Gastrocnemius medialis (tissue), 4 donors: ENCODE measurements at places on chromosomes 2 and 18.

DNA sequence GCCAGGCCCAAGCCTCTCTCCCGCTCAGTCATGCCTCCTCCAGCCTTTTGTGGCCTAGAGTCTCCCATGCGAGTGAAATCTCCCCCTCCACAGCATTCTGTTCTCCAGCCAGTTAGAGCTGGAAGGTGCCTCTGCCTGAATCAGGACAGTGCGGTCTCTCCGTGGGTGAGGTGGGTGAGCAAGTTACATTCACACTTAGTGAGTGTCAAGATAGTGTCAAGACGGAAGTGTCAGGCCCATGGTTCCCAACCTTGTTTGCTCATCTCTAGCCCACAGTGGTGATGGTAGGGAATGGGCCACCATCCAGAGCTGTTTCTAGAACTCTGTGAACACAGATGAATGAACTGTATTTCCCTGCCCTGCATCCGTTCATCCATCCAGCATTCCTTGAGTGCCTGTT is 59.5 kb downstream of the LPIN1 start:
- no peak for DNase-seq

GRCh38 chr2:120749506-120750431 is 14.1 kb downstream of the GLI2 start:
- DNase-seq, result no peak

DNA sequence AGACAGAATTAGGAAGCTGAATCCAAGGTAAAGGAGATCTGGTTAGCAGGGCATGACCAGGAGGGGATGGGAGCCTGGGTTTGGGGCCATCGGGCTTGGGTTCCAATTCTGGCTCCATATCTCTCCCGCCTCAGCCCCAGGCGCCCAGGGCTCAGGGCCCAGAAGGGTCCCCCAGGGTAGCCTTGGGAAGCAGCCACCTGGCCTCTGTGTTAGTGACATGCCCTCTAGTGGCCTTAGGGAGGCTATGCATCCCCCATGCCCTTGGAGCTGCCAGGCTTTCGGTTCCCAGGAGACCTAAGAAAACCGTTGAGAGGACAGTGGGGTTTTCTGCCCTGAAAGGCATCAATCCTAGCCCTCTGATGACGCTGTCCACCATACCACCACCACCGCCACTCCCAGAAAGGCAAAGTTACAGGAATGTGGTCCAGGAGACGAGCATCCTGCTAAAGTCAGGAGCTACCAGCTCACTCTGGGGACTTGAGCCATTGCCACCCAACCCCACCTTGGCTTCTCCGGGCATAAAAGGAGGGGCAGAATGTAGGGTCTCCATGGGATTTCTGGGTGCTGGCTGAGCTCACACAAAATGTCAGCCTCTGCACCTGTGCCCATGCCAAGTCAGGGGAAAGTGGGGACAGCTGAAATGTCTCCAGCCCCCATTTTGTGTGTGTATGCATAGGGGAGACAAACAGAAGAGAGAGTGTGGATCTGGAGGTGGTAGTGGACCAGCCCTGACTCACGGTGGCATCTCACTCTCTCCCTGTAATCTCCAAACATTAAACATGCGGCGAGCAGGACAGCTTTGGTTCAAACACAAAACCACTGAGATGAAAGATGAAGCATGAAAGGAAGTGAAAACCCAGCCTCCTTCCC is 56.5 kb downstream of the EMX1 start:
- no peak for DNase-seq

DNA sequence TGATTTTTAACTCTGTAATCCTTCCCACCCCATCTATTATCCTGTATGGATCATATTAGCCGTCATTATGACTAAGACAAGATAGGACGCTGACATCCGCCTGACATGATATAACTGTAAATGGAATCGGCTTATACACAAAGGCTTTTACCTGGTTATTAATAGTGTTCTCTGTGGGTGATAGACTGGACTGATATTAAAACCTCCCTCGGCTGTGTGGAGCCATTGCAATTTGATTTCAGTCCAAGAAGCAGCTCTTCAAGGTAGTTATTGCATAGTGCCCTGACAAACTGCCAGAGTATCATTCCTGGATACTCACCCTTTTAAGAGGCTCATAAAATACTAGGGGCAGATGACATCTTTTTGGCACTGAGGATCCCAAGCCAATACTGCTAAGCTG is 226.1 kb upstream of the HNRNPA3 start:
- DNase-seq, result no peak

- DNase-seq, result no peak
These were observed 4.5 kb downstream of the GBX2 start for GRCh38 chr2:236163471-236164200.

- DNase-seq, result no peak
These were observed 81.5 kb downstream of the PTPN2 start for GRCh38 chr18:12802538-12802937.

DNA sequence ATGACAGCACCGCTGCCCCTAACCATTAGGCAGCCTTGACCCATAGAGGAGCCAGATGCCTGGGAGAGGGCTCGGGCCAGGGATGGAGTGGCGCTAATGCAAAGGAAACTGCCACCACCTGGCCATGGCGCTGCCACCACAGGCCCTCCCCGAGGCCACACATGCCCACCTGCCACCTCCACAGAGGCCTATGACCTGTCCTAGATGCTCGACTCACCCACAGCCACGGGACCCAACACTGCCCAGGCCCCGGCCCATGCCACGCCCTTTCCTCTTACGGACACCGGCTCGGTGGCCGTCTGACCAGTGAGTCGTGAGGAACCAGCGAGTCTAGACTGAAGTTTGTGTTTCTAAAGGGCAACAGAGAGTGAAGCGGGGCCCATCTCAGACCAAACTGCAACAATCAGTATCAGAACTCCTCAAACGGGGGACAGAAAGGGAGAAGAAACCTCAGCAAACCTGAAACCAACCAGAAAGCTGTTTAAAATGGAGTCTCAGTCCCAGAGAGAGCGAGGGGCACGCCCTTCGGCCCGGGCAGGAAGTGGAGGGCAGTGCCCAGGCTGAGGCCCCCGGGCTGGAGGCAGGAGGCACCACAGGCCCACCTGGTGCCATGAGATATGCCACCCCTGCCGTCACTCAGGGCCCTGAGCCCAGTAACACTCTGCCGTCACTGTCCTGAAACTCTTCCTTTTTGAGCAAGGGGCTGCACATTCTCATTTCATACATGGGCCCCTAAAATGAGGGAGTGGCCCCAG is 711 bp downstream of the GPR17 start:
- DNase-seq, result no peak

DNA sequence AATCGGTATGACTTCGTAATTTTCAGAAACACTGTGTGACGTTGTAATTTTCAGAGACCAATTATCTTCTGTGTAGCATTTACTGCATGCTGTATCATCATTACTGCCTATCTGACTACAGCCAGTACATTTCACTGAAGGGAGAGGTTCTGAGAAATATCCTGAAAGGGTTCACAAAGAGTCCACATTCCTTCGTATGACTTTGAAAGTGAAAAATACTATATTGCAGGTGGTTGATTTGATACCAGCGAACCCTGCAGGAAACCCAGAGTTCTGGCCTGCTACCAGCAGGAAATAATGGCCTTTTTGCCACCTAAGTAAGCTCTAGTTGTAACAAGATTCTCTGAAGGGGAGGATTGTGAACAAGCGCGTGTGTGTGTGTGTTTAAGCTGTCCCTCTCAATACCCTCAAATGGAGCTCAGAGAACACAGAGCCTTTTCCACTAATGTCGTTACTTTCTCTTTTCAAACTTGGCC is 155.5 kb downstream of the ARHGAP28 start:
- DNase-seq, result no peak

DNA sequence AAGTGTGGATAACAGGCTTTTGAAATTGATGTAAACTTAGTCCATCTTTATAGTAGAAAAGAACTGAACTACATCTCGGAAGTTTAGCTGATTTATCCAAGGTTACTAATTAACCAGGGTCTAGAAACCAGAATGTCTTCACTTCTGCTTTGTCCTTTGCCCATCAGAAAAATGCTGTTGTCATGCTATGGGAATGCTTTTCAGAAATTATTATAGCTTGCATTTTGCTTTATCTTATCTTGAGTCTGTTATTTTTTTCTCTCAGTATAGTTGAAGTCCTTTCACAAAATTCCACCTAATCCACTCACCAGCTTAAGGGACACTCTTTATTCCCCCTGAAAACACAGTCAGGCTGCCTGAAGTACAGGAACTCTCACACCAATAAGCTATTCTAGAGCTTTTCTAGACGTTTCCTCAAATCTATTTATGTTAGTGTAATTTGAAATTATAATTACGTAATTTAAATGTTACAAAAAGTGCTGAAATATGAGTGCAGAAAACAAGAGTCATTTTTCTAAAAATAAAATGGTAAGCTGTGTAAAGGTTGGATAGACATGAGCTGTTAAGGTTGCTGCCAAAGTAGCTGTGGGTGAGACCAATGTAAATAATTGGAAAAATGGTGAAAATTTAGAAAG is 456.3 kb downstream of the TGIF1 start:
- DNase-seq, result no peak

- no peak for DNase-seq
These were observed 28.0 kb downstream of the RBBP8 start for GRCh38 chr18:22961156-22961555.

- no peak for DNase-seq
These were observed 280.6 kb downstream of the NCKAP5 start for GRCh38 chr2:133287709-133288108.

DNA sequence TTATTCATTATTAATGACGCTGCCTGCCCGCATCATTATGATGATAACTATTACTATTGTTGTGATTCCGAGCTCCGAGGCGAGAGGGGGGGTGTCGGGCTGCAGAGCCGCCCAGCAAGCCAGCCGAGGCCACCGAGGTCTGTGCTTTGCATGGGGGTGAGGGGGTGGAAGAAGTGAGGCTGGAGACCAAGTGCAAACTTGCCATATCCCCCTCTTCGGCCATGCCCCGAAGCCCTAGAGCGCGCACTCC is 3.6 kb downstream of the BCL11A start:
- no peak for DNase-seq

- DNase-seq, result no peak
These were observed 784.8 kb upstream of the ID2 start for GRCh38 chr2:7896940-7897487.
